ENCODE measurements at places on chromosomes 5 and 9. TPM values are rescaled to one million over a fixed set of nuclear protein-coding genes. Genes with fewer than 3 reads are reported as not detected.

- H3K4me1 ChIP-seq, result no peaks in the 10 kb centered on the region
- H3K27me3 ChIP-seq, result no peaks in the 10 kb centered on the region
- H3K27ac ChIP-seq, result no peak overlapping the region
- DNase-seq, result no peak
Measured at GRCh38 chr9:87528969-87529368, 31.3 kb downstream of the DAPK1 start.

DNA sequence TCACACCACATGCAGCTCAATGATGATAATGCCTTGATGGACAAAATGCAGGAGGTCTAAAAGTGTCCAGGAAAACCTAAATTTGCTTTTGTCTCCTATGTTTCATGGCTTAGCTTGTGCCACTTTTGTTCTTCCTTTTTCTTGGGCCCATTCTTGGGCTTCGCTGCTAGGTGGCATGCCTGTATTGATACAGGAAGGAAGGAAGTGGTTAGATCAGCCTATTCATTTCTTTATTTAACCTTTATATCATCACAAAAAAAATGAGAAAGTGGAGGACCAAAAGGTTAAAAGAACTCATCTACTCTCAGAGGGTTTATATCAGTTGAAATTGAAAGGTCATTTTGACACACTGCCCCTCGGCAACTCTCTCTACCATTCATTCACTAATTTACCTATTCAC, 260.2 kb downstream of the ARHGAP26 start:
- no peak overlapping the region for H3K4me3 ChIP-seq
- no peak overlapping the region for H3K27ac ChIP-seq
- H3K36me3 ChIP-seq, result no peaks in the 10 kb centered on the region
- H3K4me1 ChIP-seq, result peaks cover 23% of the 10 kb centered on the region

HACD4 gene
- 4.4 TPM for total RNA-seq

GRCh38 chr9:4118666-4119065, 181.2 kb downstream of the GLIS3 start:
- no peak overlapping the region for H3K27ac ChIP-seq
- H3K27me3 ChIP-seq, result no peaks in the 10 kb centered on the region
- H3K4me1 ChIP-seq, result no peaks in the 10 kb centered on the region
- no peak for DNase-seq
- H3K4me3 ChIP-seq, result no peak overlapping the region
- no peaks in the 10 kb centered on the region for H3K36me3 ChIP-seq

SPAG8 gene
- total RNA-seq, result 1.8 TPM

CDKN2A gene
- 3.9 TPM for total RNA-seq

DNA sequence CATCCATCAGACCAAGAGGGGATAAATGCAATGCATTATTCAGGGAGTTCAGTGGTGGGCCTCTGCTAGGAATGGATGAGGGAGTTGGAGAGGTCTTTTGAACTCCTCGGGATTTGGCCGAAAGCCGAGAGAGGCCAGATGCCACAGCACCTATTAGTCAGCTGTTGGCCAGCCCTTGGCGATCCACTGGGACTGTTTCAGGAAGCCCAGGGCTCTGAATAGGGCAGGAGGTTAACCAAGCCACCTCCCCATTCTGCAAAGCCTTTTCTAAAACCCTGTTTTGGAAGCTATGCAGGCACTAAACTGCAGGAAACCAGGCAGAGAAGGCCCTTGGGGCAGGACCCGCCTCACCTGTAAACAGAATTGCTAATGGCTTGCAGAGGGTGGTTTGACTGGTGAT, 37.8 kb downstream of the ASTN2 start:
- no peak overlapping the region for H3K27ac ChIP-seq
- H3K4me1 ChIP-seq, result no peaks in the 10 kb centered on the region
- no peak overlapping the region for H3K4me3 ChIP-seq
- H3K27me3 ChIP-seq, result no peaks in the 10 kb centered on the region

- no peaks in the 10 kb centered on the region for H3K4me1 ChIP-seq
- no peaks in the 10 kb centered on the region for H3K36me3 ChIP-seq
- no peaks in the 10 kb centered on the region for H3K27me3 ChIP-seq
- H3K4me3 ChIP-seq, result no peak overlapping the region
- no peak overlapping the region for H3K27ac ChIP-seq
Measured at GRCh38 chr5:16870878-16871277, 65.2 kb downstream of the MYO10 start.

CARTPT gene
- not detected for total RNA-seq

- no peaks in the 10 kb centered on the region for H3K27me3 ChIP-seq
- no peak for DNase-seq
- H3K4me3 ChIP-seq, result no peak overlapping the region
- H3K4me1 ChIP-seq, result no peaks in the 10 kb centered on the region
Measured at GRCh38 chr5:4233671-4234070, 638.0 kb downstream of the IRX1 start.

GRCh38 chr5:153572411-153573145, 82.1 kb downstream of the GRIA1 start:
- no peaks in the 10 kb centered on the region for H3K4me1 ChIP-seq
- no peak overlapping the region for H3K27ac ChIP-seq
- DNase-seq, result no peak
- no peaks in the 10 kb centered on the region for H3K36me3 ChIP-seq
- H3K27me3 ChIP-seq, result no peaks in the 10 kb centered on the region

DNA sequence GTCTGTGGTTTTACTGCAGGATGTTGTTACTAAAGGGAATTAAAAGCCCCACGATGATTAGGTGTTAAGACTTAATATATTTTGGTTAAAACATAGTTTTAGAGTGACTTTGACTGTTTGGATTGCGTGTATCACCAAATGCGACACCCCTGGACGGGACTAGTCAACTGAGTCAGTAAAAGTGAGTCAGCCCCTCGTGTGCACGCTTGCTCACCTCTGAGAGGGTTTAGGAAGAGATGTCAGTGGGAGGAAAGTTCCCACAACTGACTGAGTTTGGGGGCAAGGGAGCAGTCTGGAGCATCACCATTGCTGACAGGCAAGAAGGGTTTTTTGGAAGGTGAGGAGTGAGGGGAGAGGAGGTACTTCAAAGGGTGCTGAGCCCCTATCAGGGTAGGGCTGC, 14.4 kb upstream of the DMRT3 start:
- DNase-seq, result no peak
- no peak overlapping the region for H3K4me3 ChIP-seq
- no peak overlapping the region for H3K27ac ChIP-seq
- H3K4me1 ChIP-seq, result no peaks in the 10 kb centered on the region
- no peaks in the 10 kb centered on the region for H3K36me3 ChIP-seq

- no peak overlapping the region for H3K27ac ChIP-seq
- H3K36me3 ChIP-seq, result no peaks in the 10 kb centered on the region
- H3K4me3 ChIP-seq, result no peak overlapping the region
- no peaks in the 10 kb centered on the region for H3K4me1 ChIP-seq
Measured at GRCh38 chr5:109996246-109996645, 306.5 kb downstream of the MAN2A1 start.

DNA sequence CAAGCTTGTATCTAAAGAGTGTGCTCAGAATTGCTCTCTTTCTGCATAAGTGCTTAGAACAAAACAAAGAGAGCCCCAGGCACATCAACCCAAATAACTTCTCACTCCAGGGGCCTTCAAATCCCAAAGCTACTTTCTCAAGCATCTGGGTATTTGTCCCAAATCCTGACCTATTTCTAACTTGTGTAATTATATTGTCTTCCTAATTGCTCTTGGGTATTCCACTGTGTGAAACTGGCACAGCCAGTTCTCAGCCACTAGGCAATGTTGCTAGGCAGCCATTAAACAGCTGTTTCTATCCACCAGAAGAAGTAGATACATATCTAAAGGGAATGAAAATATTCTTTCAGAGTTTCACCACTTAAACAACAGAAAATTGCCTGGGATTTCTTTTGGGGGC, 198.8 kb downstream of the PRELID2 start:
- no peaks in the 10 kb centered on the region for H3K27me3 ChIP-seq
- no peaks in the 10 kb centered on the region for H3K36me3 ChIP-seq
- no peak overlapping the region for H3K4me3 ChIP-seq
- no peak for DNase-seq
- H3K4me1 ChIP-seq, result no peaks in the 10 kb centered on the region

LRRC19 gene
- not detected for total RNA-seq

GHR gene
- not detected for total RNA-seq

DNA sequence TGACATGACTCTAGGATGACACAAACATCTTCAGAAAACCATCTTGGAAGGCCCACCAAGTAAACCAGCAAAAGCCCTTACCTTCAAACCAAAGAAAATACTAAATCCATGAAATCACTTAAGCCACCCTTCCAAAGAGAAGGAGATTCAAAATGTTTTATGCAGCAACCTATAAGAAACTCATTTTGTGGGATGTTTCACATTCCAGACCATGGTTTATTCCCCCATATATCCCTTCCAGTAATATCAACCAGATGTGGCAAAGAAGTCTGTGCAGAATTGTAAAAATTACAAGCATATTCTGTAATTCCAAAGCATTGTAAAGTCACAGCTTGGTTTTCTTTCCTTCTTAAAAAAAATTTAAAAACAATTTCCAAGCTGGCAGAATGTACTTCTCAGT, 117.4 kb downstream of the SLIT3 start:
- no peak overlapping the region for H3K4me3 ChIP-seq
- H3K36me3 ChIP-seq, result no peaks in the 10 kb centered on the region
- H3K4me1 ChIP-seq, result no peaks in the 10 kb centered on the region
- no peak overlapping the region for H3K27ac ChIP-seq
- H3K27me3 ChIP-seq, result no peaks in the 10 kb centered on the region

DOK3 gene
- 4.2 TPM for total RNA-seq

GRCh38 chr9:107142430-107142829, 140.6 kb upstream of the RAD23B start:
- H3K4me1 ChIP-seq, result no peaks in the 10 kb centered on the region
- H3K27me3 ChIP-seq, result no peaks in the 10 kb centered on the region
- no peak overlapping the region for H3K4me3 ChIP-seq
- H3K27ac ChIP-seq, result no peak overlapping the region
- DNase-seq, result no peak

SLC36A2 gene
- not detected for total RNA-seq

Data from CD8-positive, alpha-beta memory T cell (primary cell).